ENCODE measurements at places on chromosomes 5 and 9. TPM values are rescaled to one million over a fixed set of nuclear protein-coding genes. Genes with fewer than 3 reads are reported as not detected.

The FOXD4L4 gene
- total RNA-seq, result not detected

The FAF2 gene
- 37.5 TPM for total RNA-seq

The TIGD6 gene
- total RNA-seq, result 6.3 TPM

The SLC30A5 gene
- total RNA-seq, result 66.1 TPM

The MEIKIN gene
- total RNA-seq, result not detected
